Stimulated activated CD4-positive, alpha-beta T cell treated with anti-CD3 and anti-CD28 coated beads, Interleukin-2, amount 100 ng/mL, for 24 hours (primary cell): ENCODE measurements at places on chromosomes 5 and 9.

DNA sequence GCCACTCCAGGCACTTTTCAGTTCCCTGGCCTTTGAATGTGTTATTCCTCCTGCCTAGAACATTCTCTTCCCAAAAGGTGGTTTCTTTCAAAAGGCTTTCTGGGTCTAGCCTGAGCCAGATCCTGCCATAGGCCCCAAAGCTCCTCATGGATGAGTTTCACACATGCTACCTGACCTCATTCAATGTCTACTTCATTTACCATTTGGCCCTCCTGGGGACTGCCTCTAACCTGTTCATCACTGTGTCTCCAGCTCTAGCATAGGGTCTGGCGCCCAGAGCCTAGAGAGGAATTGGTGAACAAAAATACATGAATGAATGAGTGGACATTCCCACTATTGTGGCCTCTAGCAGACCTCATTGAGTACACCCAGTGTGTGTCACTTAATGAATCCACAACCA lies 5.4 kb upstream of the P4HA2 start:
- DNase-seq, result no peak

GRCh38 chr5:161660806-161661205 lies 24.7 kb upstream of the GABRA6 start:
- DNase-seq, result no peak

DNA sequence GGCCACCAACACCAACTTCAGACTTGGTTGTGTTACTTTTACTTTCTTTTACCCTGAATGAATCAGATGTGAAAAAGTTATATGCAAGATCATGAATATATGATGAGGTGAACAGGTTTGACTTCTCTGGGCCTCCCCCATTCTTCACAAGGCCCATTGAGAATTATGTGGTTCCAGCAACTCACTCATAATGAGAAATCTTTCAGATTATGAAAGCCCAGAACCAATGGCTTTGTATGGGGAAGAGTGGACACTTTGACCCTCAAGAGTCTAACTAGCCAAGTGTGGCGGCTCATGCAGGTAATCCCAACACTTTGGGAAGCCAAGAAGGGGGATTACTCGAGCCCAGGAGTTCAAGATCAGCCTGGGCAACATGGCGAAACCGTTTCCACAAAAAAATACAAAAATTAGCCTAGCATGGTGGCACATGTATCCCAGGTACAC lies 16.1 kb upstream of the LNPEP start:
- no peak for DNase-seq

- peak; percentile 98 for DNase-seq
These were observed at the start of gene TMEM8B for GRCh38 chr9:35829084-35829763. Gene TMEM8B (plus strand): TSS chr9:35829228. CDS start chr9:35829448, 220 bp downstream.

DNA sequence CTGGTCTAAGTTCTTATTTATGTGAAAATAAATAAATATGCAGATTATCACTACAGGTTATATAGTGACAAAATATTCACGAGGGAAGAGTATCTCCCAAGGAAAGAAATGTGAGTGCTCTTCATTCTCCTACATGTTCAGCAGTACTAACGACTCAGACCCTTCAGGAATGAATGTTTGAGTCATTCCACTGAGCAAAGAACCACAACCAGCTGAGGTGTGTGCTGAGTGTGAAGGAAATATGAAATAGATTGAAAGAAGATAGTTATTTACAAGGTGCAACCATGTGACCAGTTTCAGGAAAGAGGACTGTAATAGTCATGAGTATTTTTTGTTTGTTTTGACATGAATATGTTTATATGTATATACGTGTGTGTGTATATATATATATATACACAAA lies 228.7 kb downstream of the TUSC1 start:
- DNase-seq, result no peak

DNA sequence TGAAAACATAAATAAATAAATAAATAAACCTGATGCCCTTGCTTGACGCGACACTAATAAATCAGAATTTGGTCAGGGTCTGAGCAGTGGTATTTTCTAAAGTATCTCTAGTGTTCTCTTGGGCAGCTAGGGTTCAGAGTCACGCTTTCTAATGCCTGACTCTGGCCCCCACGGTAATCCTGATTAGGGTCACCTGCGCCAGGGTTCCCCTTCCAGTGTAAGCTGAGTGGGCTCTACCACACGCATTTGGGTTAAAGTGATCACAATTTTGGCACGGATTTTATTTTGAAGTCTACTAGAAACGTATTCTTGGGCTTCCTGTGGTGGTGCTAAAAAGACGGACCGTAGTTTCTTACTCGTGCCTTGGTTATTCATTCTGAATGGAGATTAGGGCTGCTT lies 651 bp downstream of the TTC1 start:
- DNase-seq, result no peak

DNA sequence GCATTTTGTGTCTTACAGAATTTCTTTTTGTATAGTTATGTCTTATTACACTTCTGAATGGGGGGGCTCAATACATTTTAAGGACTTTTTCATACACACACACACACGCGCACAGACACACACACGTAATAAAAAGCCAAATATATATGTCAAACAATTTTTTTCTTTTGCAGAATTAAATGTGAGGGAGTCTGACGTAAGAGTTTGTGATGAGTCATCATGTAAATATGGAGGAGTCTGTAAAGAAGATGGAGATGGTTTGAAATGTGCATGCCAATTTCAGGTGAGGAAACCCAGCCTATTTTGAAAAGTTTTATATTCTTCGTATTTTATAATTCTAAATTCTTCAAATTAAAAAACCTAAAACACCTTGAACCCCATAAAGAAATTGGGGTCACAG lies 25.6 kb downstream of the TMEFF1 start:
- DNase-seq, result no peak

DNA sequence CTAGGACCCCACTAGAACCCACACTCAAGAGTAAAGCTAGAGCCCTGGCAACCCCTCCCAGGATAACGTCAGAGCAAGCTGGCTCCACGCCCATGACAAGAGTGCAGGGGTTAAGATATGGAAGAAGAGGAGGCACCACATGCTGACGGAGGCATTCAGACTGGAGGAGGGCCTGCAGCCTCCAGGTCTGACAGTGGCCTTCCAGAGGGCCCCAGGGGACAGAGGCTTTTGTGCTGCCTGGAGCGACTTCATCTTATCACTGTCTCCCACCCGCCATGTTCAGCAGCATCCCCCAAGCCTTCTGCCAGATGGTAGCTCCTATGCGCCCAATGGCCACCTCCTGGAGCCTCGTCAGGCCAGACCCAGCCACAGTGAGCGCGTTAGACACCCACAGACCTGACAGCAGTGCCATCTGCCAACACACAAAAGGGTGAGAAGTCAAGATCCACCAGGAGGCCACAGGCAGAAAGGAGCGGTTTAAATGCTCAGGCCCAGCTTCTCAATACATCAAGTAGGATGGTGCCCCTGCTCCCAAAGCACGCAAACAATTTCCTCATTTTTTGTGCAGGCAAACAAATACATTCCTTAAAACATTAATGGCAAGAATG lies 65.8 kb downstream of the C5orf15 start:
- no peak for DNase-seq

GRCh38 chr9:133056533-133056932 lies 5.2 kb upstream of the CEL start:
- DNase-seq, result no peak

GRCh38 chr9:80049096-80049782 lies 477.5 kb downstream of the TLE4 start:
- DNase-seq, result no peak
